Hepatic stellate cell (primary cell): ENCODE measurements at places on chromosomes 13 and 19.

DNA sequence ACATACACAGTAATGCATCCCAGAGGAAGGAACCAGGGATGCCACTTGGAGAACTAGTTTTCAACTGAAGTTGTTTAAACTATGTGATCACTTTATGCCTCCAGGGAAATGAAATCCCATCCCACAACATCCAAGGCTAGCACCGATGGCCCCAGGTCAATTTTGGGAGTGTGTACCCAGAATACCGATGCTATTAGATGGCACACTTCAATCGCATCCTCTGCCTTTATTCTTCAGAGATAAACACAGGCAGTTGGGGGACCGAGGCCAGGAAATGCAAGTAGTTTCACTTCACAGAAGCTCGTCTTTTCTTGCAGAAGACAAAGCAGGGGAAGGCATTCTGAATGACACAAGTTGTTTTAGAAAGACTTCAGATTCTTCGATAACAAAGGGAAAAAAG is 13.8 kb downstream of the STK24 start:
- no peak for DNase-seq

DNA sequence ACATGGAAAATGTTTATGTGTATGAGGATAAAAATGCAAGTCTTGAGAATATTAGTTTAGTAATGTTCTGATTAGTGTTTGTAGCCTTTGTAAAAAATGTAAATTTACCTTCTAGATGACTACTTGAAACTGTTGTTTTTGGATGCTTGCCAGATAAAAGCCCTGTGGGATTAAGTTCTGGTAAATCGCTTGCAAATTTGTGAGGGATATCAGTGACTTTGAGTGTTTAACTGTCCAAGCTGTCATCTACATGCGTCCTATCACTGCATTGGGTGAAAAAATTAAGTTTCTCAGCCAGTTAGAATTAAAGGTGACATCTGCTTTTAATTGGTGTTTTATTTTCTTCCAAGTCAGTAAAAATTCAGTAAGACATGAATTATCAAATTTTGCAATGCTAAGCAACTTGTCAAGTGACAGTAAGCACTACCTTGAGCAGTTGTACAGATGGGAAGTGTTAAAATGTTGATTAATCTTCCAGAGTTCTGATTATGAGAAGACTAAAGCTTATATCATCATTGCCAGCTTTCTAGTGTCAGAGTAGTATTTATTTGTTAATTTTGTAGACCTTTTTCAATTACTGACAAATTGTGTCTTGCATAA is 88.0 kb downstream of the PCCA start:
- no peak for DNase-seq

DNA sequence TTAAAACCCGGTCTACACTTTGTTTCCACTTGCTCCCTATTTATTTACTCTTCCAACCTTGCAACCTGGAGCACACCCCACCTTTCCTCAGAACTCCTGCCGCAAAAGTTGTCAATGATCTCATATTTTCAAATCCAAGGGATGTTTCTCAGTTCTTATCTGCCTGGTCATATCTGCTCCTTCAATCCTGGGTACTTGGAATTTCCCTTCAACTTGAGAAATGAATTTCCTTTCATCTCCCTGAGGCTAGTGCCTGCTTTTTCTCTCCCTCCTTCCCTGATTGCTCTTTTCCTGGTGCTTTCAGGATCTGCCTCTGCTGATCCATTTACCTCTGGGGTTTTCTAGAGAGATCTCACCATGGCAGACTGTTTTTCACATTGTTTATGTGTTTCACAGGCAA is 154.8 kb upstream of the IRS2 start:
- DNase-seq, result no peak

- no peak for DNase-seq
Observed at GRCh38 chr13:87884884-87885283, 213.7 kb downstream of the SLITRK5 start.

GRCh38 chr13:105213512-105213911 is 1322.0 kb downstream of the EFNB2 start:
- DNase-seq, result no peak

- no peak for DNase-seq
Observed at GRCh38 chr13:31747291-31747690, 8.0 kb downstream of the RXFP2 start.

DNA sequence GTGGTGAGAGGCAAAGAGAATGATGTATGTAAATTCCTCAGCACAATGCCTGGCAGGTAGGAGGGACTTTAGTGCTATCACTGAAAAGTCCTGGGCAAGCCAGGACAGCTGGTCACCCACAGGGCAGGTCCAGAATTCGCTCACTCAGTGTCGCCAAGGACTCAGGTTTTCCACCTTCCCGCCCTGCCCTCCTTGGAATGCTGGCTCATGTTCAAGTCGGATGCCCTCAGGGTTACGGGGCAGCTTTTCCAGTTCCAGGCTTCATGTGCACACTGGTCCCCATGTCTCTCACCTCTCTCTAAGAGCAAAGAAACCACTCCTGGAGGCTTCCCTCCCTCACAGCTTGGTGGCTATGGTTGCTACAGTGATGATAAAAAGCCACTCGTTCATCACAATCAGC is 24.8 kb upstream of the NAXD start:
- DNase-seq, result no peak

DNA sequence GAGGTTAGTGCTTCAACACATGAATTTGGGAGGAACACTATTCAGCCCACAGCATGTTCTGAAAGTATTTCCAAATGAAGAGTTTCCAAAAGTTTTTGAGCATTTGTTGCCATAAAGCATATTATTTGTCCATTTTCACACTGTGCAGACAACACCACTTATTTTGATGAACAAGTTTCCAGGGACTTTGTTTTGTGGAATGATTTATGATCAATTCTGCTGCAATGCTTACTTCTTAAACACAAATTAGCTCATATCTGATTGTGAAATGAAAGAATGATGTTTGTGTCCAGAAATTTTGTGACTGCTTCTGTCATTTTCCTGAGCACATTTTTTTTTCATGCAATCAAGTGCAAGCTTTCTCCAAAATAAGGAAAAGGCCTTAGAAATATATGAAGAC is 205.3 kb downstream of the RAP2A start:
- no peak for DNase-seq

- peak; percentile 83 for DNase-seq
Observed at GRCh38 chr19:12965017-12965811, 4.2 kb upstream of the DAND5 start.

DNA sequence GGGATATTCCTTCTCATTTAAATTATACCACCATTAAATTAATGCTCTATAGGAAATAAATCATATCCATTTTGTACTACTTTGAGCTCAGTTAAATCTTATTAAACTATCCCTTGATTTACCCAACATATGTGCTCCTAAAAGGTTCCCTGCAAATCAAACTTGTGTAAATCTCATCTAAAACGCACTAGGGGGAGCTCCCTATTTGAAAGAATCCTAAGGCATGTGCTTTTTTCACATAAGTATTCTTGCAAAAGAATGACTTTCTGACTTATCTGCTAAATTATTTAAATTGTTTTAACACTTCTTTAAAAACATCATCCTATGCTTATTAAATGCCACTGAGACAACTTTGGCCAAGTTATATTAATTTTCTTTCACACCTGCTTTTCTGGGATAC is 7.9 kb downstream of the INTS6 start:
- DNase-seq, result no peak

DNA sequence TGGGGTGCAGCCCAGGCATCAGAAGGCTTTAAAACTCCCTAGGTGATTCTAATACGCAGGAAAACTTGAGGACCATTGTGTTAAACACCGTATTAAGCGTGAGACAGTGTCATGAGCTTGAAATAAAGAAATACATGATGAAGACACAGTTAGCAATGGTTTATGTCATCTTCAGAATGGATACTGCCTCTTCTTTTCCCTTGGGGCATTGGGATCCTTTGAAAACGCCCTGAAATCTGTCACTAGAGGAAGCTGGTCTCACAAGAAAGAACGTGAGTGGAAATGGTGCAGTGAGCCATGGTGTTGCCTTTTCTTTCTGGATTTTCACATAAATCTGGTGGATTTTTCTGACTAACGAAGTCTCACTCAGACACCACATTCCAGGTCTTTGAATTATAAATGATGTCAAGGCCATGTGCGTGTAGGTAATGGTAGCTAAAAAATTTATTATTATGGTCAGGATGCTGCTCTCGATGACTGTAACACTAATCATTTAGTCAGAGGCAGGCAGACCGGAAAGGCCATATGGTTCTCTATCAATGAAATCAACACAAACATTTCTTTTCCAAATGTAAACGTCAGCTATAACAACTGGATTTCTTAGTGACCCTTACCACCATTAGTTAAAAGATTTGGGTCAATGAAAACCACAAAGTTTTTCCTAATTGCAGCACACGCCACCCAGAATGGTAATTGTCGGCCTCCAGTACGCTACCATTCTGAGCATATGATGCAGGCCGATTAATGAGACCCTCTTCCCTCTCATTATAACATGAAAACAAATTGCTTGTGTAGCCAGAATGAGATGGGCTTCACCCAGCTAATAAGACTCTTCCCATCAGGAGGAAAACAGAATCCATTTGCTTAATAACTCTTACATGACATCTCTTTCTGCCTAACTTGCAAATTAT is 105.6 kb downstream of the SLC7A1 start:
- DNase-seq, result no peak

DNA sequence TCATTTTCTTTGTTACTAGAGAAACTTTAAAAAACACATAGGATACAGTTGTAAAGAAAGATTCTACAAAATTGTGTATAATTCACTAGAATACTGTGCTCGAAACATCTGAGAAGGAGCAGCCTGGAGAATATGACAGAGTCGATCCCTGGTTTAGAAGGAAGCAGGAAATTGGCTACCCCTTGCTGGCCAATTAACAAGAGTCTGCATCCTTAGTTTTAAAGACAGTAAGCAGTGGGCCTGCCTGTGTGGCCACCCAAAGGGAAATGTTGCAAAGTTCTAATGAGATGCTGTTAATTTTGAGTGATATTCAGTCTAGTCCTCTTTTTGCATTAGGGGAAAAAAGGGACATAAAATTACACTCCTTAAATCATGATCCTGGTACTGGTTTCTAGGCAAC is 988.6 kb downstream of the PCDH17 start:
- no peak for DNase-seq

DNA sequence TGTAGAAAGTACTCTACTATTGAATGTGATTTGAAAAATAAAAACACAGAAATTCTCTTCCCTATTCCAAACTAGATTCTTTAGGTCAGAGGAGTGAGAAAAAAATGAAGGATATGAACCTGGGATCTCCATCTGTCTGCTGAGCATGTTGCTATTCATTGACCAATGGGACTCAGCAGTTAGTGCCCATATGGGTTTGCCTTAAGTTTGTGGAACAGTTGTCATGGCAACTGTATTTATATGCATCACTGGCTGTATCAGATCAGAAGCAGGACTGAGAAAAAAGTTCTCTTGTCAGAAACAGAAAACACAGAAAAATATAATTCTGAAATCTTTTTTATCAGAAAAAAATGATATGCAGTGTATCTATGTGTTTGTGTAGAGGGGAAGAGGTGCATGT is 73.3 kb upstream of the ATXN8OS start:
- DNase-seq, result no peak
